ENCODE measurements at places on chromosomes 7 and 10.

DNA sequence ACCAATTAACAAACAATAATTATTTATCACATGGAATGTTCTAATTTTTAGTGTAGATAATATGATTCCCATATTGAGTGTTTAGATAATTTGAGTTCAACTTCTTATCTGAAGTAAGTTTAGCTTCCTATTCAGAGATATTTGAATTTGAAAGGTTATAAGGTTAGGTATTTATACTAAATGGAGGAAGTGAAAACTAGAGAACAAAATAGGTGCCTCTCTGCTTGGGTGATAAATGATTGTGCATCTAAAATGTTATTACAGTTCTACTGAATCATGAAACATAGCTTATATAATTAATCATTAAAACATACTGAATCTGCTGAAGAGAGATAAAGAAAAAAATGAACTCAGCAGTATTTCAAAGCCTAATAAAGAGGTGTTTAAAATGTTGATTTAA lies 1174.3 kb downstream of the XPNPEP1 start:
- no peak for DNase-seq

GRCh38 chr7:28647076-28647421 lies 234.7 kb downstream of the CREB5 start:
- DNase-seq: no peak

- DNase-seq: no peak
Measured at GRCh38 chr10:18359812-18360211, 219.6 kb downstream of the CACNB2 start.

GRCh38 chr7:39934132-39934531 lies 15.9 kb upstream of the CDK13 start:
- DNase-seq: no peak

DNA sequence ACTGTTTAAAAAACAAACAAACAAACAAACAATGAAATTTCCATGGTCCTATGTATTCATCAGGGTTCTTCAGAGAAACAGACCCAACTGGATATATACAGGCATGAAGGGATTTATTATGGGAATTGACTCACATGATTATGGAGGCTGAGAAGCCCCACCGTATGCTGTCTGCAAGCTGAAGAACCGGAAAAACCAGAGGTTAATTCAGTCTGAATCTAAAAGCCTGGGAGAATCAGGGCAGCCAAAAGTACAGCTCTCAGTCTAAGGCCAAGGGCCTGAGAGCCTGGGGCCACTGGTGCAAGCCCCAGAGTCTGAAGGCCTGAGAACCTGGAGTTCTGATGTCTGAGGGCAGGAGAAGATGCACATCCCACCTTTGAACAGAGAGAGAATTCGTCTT lies 163.5 kb downstream of the MDFIC start:
- DNase-seq: no peak

DNA sequence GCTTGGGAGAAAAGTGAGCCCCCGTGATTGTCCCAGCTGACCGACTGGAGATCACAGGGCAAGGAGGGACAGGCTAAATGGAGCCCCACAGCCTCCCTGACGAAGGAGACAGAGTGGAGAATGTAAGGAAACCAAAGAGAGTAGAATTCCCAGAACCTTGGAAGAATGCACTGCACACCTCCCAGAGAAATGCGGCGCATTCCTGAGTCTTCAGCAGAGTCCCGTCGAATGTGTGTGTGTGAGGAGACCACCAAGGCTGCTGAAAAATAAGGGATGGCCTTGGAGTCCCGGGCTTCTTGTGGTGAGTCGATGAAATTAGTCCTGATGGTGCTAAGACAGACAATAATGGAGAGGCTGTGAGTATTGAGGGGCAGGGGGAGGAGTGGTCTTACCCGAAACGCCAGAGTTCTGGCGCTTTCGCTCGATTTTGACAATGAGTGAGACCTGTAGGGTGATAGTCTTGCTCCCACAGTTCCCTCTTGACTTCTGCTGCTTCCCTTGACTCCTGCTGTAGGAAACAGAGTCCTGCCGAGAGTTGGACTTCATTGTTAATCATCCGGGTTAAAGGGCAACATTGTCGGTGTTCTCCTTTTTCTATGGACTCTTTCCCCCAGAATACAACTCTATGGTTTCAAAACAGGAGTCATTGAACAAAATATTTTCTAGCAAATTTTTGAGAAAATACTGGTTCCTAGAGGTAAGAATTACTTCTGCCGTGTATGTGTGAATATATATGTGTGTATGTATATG lies 103.2 kb downstream of the CNNM2 start:
- DNase-seq: no peak

DNA sequence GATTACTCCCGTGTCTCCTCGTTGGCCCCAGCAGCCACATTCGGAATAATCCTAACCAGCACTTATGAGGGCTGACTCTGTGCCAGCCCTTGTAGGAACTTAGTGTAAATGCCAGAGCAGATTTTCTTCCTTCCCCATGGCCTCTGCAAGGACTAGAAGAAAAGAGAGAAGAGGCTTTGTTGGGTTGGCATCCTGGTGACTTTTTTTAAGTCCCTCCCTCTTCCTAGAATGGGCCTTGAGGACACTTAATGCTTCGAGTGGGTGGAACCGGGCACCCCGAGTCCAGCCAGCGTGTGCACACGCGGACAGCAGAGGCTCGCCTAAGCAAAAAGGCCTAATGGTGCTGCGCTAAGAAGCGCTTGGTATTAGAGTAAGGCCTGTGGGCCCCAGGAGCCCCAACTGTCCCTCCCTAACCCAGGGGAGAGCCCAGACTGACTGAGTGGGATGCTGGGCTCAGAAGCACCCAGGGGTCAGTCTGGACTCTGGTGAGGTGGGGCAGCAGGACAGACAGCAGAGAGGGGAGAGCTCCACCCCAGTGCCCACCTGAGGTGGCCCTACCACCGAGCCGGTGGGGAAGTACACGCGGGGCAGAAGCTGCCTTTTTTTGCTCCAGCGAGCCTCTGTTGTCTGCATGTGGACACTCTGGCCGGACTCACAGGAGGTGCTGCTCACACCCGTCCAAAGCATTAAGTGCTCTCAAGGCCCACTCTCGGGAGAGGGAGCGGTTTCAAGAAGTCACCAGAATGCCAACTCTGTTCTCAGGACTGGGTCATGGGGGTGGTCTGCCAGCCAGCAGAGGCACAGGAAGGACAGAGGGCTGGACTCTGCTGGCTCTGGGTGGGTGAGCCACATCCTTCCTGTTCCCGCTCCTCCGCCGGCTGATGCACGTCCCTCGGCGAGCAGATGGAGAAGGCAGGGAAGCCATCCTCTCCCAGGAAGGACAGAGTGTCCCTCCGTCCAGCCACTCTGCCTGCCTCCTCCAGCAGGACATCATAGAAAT lies 12.5 kb downstream of the ITPRIP start:
- DNase-seq: no peak

- no peak for DNase-seq
Measured at GRCh38 chr7:128122576-128123290, 91.5 kb upstream of the LRRC4 start.

DNA sequence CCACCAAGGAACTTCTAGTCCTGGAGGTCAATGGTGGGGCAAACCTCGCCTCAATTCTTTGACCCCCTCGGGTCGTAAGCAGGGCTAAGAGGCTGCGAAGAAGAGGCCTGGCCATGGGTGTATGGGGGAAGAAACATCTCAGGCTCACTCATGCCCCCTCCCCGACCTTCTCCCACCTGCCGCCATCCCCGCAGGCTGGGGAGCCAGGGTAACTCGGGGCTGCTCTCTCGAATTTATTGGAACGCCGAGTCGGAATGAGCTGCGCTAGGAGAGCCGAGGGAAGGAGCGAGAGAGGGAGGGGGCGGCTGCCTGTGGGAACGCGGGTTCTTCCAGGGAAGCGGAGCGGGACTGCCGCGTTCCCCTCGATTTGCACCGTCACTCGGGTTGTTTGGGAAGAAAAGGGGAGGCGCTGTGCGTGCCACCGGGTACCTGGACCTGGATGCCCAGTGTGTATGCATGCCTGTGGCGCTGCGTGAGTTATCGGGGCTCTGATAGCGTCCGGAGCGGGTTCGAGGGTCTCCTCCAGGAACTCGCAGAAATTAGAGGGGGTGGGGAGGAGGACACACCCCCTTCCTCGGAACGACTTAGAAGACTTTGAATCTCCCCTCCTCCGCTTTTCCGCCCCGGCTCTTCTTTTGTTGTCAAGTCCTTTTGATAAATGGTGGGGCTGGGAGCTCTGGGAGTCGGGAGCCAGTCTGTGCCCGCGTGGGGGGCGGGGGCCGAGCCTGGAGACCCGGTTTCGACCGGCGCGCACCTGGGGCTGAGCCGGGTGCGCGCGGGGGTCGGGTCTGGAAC lies 1.8 kb upstream of the ZNF503 start:
- peak; percentile 47 for DNase-seq

DNA sequence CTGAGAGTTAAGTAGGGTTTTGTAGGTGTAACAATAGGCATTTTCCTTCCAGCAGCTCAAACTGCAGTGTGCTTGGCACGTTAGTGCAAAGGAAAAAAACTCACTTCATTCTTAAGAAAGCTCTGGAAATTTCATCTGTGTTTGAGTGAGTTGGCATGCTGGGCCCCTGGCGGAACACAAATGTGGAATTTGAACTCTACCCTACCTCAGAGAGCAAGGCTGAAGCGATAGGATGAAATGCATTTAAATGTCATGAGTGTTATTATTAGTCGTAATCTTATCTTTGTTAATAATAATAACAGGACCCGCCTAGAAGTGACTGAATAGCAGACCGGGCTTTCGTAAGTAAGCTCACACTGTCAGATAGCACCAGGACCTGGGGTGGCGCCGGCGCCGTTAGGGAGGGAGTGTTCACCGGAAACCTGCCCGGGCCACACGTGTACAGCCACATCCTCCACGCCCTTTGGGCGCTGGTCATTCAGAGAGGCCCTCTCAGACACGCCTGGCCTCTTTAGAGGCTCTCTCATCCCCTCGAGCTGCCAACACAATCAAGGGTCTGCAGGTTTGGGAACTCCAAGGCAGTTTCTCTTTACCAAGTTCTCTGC lies 63.5 kb downstream of the GRK5 start:
- DNase-seq: no peak

Measured in NCI-H345 (cell line).